ENCODE measurements at places on chromosomes 16 and 17.

DNA sequence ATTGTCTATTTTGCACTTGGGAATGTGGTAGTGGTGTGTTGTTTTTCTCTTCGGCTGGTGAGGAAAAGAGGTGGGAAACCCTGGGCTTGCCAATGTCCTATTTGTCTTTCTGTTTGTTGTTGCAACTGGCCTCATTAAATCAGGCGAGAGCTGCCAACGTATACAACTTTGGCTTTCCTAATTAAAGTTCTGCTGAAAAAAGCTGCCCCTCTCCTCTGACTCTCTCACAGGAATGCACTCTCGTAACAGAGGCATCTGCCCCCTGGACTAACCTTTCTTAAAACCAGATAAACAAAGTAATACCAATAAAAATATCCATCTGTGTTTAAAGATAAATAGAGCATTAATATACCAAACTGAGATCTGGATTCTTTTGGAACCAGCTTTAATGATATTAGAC lies 7.8 kb downstream of the CDRT15 start:
- DNase-seq = no peak

DNA sequence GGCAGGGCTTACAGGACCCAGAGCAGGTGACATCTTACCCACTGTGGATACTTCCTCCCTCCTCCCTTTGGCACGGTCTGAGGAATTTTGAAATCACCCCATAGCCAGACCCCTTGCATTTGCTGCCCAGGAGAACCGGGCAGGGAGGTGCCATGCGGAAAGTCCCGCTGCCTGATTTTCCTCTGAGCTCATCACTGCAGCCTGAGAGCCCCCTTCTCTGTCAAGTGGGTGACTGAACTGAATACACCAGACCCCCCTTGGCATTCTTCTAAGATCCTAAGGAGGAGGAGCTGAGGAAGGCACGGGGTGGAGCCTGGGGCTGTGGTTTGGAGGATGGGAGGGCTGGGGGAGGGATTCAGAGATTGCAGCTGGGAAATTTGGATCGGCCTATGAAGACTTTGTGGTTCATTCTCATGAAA lies 173.4 kb downstream of the RAB11FIP4 start:
- no peak for DNase-seq

- DNase-seq = no peak
Measured at GRCh38 chr17:42623732-42624596, 14.5 kb downstream of the TUBG1 start.

DNA sequence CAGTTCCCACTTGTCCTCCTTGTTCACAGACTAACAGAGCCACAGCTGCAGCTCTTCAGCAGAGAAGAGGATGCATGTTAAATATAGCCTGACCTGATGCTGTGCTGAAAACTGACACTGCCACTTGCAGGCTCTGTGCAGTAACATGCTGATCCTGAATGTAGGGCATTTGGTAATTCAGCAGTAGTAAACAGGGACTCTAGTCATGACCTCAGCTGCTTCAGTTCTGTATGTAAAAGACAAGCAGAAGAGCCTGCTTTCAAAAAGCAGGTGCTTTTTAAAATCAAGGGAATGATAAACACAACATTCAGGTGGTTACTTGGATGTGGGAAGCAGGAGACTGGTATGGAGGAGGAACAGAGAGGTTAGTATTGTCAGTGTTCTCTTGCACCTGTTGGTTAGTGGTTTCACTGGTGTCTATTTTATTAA lies 33.8 kb downstream of the ESRP2 start:
- DNase-seq = no peak

GRCh38 chr17:35726953-35727460 lies 4.4 kb upstream of the RASL10B start:
- no peak for DNase-seq

GRCh38 chr16:30095166-30096078 lies 591 bp downstream of the YPEL3 start:
- no peak for DNase-seq

- DNase-seq = peak; percentile 92
Measured at GRCh38 chr17:57987581-57988300, at the start of gene VEZF1. Gene VEZF1 (minus strand): TSS chr17:57988254. CDS start chr17:57988111, 143 bp downstream.

DNA sequence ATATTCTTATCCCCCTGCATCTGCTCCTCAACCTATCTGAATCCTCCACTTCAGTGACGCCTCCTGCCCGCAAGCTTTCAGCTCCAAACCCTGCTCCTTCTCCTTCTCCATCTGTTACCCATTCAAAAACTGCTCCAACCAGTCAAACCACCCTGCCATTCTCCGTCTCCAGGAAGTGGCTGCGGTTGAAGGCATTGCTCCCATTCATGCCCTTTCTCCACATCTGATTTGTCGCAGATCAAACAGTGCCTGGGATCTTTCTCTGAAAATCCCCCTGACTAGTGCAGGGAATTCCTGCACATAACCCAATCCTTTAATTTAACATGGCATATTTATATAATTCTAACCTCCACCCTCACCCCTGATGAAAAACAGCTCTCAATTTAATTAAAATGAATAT lies 56.3 kb downstream of the SLFN5 start:
- no peak for DNase-seq

DNA sequence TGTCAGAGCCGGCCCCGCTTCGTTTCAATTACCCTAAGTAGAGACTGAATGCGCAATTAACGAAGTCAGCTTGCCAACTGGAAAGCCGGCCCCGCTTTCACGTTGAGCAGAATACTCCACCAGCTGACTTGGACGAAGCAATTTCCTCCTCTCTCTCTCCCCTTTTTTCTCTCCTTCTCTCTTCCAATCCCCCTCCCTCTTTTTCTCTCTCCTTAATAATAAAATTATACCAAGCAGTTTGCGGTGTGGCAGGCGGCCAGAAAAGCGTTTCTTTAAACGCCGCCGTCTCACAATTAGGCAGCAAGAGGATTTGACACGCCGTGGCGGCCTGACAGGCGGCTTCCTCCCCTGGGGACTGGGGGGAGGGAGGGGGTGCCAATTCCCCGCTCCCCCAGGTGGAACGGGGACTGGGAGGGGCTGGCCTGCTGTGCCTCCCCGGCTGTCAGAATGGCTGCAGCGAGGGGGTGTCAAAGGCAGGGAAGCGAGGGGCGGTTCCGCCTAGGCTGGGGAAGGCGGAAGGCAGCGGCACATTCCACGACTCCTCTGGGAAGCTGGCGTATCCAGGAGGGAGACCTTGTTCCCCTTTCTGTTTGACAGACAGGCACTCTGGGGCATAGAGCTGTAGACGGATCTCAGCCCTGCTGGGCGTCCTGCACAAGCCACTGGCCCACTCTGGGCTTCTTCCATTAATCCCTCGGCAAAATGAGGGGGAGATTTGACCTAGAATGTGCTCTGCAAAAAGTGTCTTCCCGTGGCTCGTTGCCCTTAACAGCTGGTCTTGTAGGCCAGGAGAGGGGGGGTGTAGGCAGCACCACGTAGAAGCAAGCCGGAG lies 52.7 kb downstream of the SREBF1 start:
- DNase-seq = no peak

GRCh38 chr17:55452139-55452790 lies 30.6 kb upstream of the MMD start:
- no peak for DNase-seq

- peak; percentile 81 for DNase-seq
Measured at GRCh38 chr17:8226536-8227237, 16.3 kb upstream of the AURKB start.

DNA sequence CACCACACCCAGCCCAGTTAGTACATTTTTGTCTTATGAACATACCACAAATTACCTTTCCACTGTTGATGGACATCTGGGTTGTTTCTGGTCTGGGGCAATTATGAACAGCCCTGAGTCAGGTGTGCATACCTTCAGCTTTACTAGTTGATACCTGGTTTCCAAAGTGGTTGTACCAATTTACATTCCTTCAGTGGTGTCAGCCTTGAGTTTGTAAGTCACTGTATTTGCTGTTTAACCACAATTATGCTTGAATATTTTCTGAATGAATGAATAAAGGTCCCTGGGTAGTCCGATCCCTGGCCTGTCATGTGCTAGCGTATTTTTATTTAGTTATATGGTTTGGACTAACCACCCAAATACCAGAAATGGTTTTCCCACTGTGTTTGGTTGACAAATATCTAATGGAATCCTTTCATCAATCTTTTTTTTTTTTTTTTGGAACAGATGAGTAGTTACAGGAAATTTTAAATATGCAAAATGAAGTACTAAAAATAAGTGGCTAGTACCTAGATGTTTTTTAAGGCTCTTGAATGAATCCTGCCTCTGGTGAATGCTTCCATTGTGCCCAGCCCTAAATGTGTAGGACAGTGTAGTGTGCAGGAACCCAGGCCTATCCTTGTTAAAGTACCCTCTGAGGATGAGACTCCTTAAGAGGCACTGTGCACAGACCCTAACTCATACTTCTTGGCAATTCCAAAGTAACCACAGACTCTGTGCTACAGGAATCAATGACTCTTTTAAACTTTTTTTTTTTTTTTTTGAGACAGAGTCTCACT lies 3.7 kb downstream of the DUSP14 start:
- no peak for DNase-seq

DNA sequence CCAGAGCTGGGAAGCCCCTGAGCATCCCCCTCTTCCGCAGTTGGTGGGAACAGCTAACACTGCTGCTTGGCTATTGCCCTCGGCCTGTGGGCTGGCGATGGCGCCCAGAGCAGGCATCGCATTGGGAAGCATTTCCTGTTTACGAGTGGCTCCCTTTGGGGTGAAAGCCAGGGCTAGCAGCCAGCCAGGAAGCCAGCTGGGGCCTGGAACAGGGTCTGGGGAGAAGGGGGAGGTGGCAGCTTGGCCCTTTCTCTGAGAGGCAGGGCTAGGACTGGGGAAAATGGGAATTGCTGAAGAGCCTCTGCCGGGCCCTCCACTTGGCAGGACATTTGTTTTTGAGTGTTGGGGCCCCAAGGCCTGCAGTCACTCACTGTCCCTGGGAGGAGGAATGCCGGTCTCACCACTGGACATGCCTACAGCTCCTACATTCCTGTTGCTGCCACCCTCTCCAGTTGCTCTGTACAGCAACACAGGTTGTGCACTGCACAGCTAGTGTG lies 2.4 kb upstream of the MTSS2 start:
- DNase-seq = no peak

GRCh38 chr17:81309859-81310839 lies 15.0 kb upstream of the SLC38A10 start:
- no peak for DNase-seq

- no peak for DNase-seq
Measured at GRCh38 chr17:46028374-46028773, 29.3 kb downstream of the STH start.

DNA sequence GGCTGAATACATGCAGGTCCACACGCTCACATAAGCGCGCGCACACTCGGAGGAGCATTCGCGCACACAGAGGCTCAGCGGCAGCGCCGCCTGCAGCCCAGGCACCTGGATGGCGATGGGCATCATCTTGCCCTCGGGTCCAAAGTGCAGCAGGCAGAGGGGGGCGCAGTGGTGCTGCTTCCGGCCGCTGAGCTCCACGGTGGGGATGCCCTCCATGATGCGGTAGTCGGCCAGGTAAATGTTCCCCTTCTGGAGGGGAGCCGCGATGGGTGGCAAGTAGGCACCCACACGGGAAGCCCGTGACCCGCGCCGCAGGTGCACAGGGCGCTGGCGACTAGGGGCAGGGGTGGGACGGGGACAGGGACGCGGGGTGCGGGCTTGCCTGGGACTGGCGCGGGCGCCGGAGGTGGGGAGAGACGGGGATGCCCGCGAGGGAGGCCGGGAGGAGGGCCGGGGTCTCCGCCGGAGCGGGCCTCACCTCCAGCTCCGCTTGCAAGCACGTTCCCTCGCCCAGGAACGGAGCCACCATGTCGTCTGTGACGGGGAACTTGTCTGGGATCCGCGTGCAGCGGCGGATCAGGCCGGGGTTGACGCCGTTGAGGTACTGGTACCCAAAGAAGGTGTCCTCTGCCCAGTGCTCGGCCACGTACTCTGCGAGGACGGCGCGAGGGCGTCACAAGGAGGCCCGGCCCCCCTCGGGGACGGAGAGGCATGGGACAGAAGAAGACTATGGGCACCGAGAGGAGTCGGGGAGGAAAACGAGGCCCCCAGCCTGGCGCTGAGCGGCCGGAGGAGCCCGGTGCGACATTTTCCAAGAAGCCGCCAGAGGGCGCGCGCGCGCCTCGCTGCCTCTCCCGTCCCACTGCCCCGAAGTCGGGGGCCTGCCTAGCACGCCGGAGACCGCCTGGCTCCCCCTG lies 8.0 kb downstream of the ALOX12B start:
- no peak for DNase-seq

GRCh38 chr17:48542114-48542656 lies 2.7 kb downstream of the HOXB2 start:
- DNase-seq = no peak

DNA sequence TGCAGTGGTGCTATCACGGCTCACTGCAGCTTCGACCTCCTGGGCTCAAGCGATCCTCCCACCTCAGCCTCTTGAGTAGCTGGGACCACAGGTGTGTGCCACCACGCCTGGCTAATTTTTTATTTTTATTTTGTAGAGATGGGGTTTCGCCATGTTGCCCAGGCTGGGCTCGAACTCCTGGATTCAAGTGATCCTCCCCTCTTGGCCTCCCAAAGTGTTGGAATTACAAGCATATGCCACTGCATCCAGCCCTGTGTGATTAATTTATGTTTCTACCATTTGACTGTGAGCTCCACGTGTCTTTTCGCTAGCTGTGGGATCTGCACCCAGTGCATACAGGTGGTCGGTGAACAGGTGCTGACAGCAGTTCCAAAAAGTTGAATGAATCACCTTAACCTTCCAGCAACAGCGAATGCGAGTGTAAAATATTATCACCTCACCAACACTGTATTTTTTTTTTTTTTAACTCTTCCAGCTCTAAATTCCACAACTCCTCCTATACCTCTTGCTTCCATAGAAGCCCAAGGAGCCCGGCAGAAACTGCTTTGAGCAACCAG lies 484 bp upstream of the NUDT7 start:
- DNase-seq = no peak

GRCh38 chr16:81558444-81559175 lies 114.0 kb downstream of the CMIP start:
- DNase-seq = no peak

GRCh38 chr16:24180451-24180850 lies 75.7 kb upstream of the CACNG3 start:
- no peak for DNase-seq

DNA sequence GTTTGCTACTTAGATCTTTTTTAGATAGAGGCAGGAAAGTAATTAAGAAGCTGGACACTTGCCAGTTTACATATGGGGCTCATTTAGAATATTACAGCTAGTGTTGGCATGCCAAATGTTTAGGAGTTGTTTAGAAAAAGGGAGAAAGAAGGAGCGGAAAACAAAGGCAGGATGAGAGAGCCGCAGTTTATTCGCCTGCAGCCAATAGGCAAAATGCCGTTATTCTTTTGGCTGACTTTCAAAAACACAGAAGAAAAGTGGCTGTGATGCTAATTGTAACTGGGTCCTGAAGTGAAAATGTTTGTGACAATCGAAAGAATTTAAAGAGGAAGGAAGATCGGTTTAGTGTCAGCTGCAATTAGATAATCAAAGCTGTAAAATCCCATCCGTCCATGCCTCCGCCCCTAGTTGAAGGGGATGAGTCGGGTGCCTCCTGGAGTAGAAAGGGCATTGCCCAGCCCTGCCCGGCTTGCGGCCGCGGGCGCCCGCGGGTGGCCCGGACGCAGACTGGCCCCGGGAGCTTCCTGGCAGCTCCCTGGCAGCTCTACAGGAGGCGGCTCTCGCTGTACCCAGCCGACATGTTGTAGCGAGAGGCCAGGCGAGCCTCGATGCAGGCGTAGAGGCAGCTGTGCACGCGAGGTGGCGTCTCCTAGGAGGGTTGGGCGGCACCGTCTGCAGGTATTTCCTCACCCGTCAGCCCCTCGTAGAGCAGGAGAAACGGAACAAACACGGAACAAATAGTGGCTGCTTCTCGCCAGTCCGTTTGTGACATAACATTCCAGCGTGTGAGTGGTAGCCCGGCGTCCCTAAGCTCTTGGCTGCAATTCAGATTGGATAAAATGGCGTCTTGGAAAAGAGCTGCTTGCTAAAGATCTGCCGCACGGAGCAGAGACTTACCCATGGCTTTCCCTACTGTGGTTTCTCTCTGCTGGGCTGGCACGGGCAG lies 82.2 kb downstream of the TNRC6C start:
- peak; percentile 83 for DNase-seq

- no peak for DNase-seq
Measured at GRCh38 chr16:74698222-74698621, 2.4 kb downstream of the MLKL start.
